Spleen (tissue), 13 donors: ENCODE measurements at places on chromosomes 7 and 10.

GRCh38 chr10:57494486-57494885 is 773.2 kb downstream of the IPMK start:
- DNase-seq = no peak

- DNase-seq = peak; percentile 52
Observed at GRCh38 chr10:97157578-97158095, 28.1 kb downstream of the SLIT1 start.

DNA sequence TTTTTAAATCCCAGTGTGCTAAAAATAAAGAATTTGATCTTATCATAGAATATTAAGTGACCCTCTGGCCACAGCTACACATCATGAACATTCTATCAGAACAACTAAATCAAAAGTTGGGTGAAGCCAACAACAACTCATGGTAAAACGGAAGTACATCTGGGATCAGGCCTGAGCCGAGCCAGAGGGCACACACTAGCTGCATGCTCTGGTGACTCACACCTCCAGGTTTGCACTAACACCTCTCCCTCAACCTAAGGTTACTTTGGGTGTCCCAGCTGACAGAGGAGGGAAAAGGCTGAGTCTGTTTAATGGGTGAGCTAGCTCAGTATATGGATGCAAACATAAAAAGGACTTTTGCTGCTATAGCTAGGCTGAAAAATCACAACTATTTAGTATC is 281.6 kb downstream of the HGF start:
- no peak for DNase-seq

- DNase-seq = no peak
Observed at GRCh38 chr10:55509168-55509567, 708.1 kb upstream of the PCDH15 start.

DNA sequence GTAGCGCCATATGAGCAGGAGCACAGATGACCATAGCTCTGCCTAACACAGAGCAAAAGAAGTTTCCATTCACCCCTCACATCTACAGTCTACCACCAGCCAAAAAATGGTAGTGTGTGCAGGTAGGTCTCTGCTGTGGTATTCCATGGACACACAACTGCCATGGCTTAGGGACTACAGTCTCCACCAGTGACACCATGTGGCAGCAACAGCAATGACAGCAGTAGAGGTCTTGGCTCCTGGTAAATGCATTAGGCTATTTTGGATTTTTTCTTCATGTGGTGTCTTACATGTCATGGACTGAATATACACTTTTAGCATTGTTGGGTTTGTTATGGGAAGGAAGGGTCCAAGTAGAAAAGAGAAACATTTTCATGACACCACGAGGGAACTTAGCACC is 70.1 kb upstream of the CABCOCO1 start:
- no peak for DNase-seq

GRCh38 chr7:139582671-139583155 is 59.2 kb downstream of the CLEC2L start:
- peak; percentile 51 for DNase-seq

GRCh38 chr10:17586821-17587234 is 30.3 kb downstream of the HACD1 start:
- no peak for DNase-seq

- no peak for DNase-seq
Observed at GRCh38 chr10:19302117-19302516, 253.5 kb downstream of the MALRD1 start.

GRCh38 chr10:120086066-120086465 is 193.5 kb downstream of the SEC23IP start:
- DNase-seq = no peak

- DNase-seq = no peak
Observed at GRCh38 chr10:22010973-22011408, 7.5 kb upstream of the DNAJC1 start.

DNA sequence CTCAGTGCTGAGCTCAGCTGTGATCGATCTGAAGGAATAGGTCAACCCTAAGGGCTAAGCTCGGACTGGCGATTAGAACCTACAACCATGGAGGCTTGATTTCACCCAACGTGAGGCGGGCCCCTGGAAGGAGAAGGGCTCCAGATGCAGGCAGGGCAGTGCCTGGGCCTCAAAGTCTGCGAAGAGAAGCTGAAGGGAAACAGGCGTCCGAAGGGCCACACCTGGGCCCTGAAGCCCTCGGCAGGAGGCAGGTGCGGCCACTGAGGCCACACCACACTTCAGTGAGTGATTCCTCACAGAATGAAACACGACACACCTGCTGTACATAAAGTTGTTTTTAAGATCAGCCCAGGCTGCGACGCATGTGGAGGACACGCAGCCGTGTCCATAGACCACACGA is 198.7 kb downstream of the PTPRN2 start:
- DNase-seq = peak; percentile 49

GRCh38 chr10:59175538-59176240 is 754 bp upstream of the PHYHIPL start:
- DNase-seq = no peak

GRCh38 chr10:14016931-14017333 is 313.8 kb downstream of the FRMD4A start:
- DNase-seq = no peak

DNA sequence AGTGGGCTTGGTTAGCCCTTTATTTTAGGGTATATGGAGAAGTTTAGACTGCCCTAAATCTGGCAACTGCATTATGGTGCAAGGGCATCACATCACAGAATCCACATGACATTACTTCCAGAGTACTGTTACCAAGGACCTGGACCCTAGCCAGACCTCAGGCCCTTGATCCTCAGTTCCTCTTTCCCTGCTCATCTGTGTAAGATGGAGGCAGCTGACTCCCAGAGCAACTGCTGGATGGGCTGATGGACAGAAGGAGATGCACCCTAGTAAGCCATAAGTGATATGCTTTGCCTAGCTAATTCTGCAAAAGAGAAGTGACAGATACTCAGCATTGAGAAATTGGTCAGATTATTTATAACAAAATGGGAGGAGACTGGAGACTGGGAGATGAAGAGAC is 131.7 kb downstream of the DYNC1I1 start:
- DNase-seq = no peak

- no peak for DNase-seq
Observed at GRCh38 chr7:46996972-46997371, 584.9 kb downstream of the TNS3 start.

- DNase-seq = peak; percentile 56
Observed at GRCh38 chr10:122062831-122063674, 74.1 kb downstream of the TACC2 start.

DNA sequence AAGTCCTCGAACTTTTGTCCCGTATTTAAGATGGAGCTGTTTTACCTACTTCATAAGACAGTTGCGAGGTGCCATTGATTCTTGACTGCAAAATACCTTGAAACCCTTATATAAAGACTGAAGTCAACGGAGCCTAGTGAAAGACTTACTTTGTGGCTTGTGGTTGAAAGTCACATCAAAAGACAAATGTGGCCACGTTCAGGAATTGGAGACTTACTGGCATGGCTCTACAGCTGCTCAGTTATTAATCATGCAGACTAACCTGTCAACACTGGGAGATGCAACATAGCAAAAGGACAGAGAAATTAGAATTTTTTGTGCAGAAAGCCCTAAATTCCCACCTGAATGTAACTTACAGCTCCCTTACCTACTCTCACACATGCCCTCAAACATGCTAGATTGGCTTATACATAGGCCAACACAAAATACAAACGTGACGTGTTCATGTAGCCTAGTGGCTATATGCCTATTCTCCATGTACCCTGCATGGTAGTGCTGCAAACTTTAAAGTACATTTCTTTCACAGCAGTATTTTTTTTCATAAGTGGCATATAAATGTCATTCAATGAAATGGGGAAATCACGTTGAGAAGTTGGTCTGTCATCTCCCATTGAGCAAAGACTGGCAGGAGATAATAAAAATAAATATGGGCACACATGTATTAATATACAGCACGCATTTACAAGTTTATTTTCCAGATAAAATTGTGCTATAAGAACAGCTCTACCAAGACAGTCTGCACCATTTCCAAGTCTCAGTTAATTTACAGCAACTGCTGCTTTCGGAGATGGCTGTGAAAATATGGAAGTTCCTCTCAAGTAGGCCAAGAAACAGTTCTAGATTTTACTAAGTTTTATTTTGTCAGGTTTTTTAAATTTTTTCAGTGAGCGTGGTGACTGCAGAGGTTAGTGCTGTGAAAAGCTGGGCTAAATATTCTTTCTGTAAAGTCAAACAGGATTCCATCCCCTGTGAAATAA is 170.4 kb upstream of the C7orf33 start:
- DNase-seq = no peak

DNA sequence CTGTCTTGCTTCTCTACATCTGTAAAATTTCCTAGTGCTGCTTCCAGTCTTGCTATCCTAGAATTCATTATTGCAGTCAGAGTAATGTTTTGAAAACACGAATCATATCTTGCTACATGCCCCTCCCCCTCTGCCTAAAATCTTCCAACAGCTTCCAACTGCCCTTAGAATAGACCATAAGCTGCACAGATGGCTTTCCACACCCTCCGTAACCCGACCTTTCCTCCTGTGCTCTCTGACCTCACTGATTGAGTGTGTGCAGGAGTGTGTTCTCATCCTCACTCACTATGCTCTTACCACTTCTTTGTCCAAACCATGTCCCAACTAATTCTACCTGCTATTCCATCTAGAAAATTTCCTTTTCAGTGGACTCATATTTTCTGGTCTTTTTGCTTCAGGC is 121.2 kb upstream of the ANKRD1 start:
- no peak for DNase-seq

GRCh38 chr7:48173756-48174382 is 2.6 kb downstream of the ABCA13 start:
- DNase-seq = no peak

GRCh38 chr7:41415471-41416207 is 287.3 kb downstream of the INHBA start:
- no peak for DNase-seq

GRCh38 chr10:6170638-6171037 is 32.1 kb upstream of the PFKFB3 start:
- no peak for DNase-seq

DNA sequence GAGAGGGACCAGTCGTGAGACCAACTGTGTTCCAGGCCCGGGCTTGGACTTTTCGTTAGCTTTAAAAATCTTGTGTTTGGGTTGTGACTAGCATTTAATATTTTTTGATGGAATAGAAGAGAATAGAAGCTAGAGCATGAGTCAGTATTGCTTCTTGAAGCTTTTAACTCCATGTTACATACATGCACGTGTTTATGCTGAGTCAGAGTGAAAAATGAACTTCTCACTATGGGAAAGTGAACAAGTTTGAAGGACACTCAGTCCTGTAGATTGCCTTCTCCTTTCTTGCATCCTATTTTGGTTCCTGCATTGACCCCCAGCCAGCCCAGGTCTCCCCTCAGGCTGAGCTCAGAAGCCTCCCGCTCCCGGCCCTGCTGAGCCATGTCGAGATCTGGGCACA is 31.8 kb downstream of the GHRHR start:
- no peak for DNase-seq

GRCh38 chr10:103350175-103350516 is 794 bp downstream of the PCGF6 start:
- DNase-seq = no peak

- DNase-seq = no peak
Observed at GRCh38 chr10:95245425-95246055, 45.3 kb downstream of the PDLIM1 start.

GRCh38 chr10:81081887-81082620 is 544.4 kb downstream of the SH2D4B start:
- no peak for DNase-seq

DNA sequence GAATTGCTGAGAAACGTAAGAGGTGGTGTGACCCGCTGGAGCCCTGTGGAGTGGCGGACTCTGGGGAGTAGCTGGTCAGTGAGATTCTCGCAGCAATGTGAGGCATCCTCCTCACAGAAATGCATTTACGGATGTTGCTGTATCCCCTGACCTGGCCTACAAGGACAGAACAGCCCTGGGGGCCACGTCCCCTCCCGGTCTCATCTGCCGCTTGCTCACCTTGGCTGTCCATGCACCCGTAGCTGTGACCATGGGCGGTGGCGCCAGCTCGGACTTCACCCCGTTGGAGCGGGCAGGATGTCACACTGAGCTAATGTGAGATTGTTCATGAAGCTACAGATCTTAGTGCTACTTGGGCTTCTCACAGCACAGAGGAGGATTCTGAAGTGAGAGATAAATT is 193.8 kb downstream of the EBF3 start:
- DNase-seq = peak; percentile 72

DNA sequence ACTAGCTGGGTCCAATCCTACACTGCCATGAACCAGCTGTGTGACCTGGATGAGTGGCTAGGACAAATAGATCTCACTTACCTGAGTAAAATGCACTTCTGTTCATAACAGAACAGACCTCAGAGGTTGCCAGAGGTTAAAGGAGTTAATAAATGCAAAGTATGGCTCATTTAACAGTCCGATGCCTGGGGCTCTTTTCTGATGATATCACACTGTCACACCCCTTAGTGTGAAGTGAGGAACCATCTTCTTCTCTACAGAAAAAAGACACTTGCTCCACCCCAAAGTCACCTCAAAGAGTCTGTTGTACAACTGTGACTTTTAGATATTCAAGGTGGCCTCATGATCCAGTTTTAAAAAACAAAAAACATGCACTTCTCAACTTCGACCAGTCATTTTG is 21.5 kb upstream of the TARP start:
- DNase-seq = no peak

- no peak for DNase-seq
Observed at GRCh38 chr10:54745436-54745835, 55.6 kb downstream of the PCDH15 start.

- DNase-seq = no peak
Observed at GRCh38 chr10:130363051-130363450, 226.9 kb downstream of the GLRX3 start.

DNA sequence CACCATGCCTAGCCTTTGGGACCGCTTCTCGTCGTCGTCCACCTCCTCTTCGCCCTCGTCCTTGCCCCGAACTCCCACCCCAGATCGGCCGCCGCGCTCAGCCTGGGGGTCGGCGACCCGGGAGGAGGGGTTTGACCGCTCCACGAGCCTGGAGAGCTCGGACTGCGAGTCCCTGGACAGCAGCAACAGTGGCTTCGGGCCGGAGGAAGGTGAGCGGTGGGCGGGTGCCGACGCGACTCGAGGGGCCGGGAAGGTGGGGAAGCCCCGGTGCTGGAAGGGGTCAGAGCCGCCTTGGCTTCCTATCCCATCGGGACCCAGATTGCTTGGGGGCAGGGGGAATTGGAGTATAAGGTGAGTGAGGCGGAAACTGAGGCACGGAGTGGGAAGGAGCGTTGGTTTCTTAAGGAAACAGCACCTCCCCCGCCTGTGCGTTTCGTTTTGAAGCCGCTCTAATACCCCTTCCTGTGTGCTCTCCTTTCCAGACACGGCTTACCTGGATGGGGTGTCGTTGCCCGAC is 547 bp downstream of the DDIT4 start:
- peak; percentile 91 for DNase-seq

- DNase-seq = no peak
Observed at GRCh38 chr7:149267733-149268132, 5.7 kb downstream of the ZNF783 start.

DNA sequence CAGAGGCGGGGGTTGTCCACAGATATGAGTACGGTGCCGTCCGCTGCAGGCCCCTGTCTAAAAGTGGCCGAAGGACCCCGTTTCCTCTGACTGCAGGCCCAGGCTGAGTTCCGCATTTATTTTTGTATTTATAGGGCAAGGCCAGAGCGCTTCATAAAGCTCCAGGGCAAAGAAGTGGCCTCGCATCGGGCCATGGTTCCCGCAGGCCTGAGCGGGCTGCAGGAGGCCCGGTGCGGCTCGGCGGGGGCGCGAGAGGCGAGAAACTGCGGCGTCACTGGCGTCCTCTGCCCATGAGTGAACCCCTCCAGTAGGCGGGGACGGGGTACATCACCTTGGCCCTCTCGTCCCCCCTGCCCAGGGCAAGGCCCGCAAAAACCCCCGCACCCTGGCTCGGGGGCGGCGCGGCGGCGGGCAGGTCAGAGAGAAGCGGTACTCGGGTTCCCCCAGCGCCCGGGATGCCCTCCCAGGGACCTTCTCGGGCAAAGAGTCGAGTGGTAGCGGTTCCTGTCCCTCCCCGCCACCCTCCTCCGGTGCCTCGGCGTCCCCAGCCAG is 355.7 kb downstream of the DNAJB6 start:
- DNase-seq = peak; percentile 65
